Left colon (tissue), 2 donors: ENCODE measurements at places on chromosomes 16 and 17. TPM values are rescaled to one million over a fixed set of nuclear protein-coding genes. Genes with fewer than 3 reads are reported as not detected.
A peak's percentile ranks its signal among the peaks of the same experiment; 100 is the strongest.

DNA sequence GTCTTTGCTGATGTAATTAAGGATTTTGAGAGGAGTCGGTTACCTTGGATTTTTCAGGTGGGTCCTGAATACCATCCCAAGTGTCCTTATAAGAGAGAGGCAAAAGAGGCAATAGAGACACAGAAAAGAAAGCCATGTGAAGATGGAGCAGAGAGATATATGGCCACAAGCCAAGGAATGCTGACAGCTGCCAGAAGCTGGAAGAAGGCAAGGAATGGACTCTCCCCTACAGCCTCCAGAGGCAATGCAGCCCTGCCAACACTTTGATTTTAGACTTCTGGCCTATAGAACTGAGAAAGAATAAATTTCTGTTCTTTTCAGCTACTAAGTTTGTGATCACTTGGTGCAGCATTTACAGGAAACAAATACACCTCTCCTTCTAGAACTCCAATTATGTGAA is 8.2 kb upstream of the RNFT1 start:
- DNase-seq = no peak

TUBB3 gene
- 4.2 TPM for total RNA-seq

DNA sequence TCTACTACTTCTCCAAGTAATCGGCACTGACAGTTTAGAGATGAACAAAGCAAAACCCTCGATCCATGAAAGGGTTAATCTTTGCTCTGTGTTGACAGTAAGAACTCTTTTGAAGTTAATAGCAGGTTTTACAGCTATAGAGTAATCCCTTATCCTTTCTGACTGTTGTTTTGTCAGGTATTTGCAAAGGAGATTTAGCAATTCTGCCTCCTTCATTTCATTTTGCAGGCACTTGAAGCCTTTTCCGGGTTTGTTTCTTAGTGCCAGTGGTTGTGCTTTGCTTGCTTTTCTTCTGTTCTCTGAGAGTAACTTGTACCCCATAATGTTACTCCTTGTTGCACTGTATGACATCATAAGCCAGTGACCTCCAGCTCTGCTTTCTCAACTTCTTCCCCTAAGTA is 64.5 kb downstream of the TANGO6 start:
- no peak for DNase-seq

CHMP1A gene
- 154 TPM for total RNA-seq

DNA sequence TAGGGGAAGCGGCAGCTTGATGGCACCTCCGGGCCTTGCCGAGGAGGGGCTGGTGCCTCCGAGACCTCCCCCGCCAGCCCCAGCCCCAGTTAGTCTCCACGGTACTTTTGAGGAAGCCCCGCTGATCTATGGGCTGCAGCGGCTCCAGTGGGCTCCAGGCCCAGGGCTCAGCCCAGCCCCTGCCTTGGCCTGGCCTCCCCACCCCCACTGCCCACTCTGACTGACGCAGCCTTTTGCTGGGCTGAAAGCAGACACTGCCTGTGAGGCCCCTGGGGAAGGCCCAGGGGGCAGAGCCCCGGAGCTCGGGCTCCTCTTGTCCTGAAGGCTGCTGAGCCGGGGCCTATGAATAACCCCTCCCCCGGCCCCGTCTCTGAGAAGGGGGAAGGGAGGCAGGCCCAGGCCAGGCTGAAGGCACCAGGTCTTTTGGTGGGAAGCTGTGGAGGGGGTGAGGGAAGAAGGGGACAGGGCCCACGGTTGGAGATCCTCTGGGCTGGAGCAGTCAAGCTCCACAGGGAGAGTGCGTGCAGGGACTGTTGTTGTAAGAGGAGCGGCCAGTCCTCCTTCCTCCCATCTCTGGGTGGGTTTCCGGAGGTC is 7.5 kb upstream of the SMTNL2 start:
- no peak for DNase-seq

BAHCC1 gene
- 12.2 TPM for total RNA-seq

- DNase-seq = peak; percentile 75
Observed at GRCh38 chr17:44095647-44096496, 25.3 kb downstream of the G6PC3 start.

OMG gene
- total RNA-seq = 0.50 TPM

CDRT4 gene
- total RNA-seq = 6.4 TPM

KANSL1 gene
- total RNA-seq = 79.4 TPM

PNPO gene
- 26.0 TPM for total RNA-seq

NXN gene
- total RNA-seq = 3.9 TPM

DNA sequence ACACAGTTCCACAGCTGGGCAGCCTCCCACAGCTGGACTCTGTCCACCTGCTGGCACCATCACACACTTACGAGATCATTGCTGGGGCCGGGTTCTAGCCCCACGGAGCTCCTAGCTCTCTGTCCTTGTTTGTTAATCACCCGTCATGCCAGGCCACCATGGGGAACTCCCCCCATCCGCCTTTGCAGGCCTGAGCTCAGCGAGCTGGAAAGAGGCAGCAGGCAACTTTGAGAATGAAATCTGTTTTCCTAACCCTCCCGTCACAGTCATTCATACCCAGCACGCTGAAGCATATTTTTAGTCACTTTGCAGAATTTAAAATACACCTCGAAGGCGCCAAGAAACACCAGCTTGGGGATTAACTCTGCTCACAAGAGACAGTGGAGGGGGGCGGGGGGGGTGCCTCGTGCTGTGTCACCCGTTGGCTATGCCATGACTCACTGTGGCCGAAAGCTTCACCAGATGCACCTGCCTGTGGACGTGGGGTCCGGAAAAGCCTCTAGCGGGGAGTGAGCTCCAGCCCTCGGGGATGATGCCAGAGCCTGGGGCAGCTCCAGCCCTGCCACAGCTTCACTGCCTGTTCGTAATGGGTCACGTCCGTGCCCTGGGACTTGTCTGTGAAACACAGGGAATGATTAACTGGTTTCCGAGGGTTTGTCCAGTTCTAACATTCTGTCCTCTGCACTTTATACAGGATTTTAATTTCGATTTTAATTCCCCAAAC is 1.4 kb upstream of the SPNS2 start:
- no peak for DNase-seq

- DNase-seq = no peak
Observed at GRCh38 chr16:60107871-60108270, 1373.8 kb upstream of the GOT2 start.

GRCh38 chr16:60729051-60729450 is 1307.2 kb downstream of the CDH8 start:
- DNase-seq = no peak

GRCh38 chr16:49456763-49457162 is 83.2 kb downstream of the C16orf78 start:
- DNase-seq = no peak

NSRP1 gene
- total RNA-seq = 19.9 TPM

MAZ gene
- 252 TPM for total RNA-seq

DNA sequence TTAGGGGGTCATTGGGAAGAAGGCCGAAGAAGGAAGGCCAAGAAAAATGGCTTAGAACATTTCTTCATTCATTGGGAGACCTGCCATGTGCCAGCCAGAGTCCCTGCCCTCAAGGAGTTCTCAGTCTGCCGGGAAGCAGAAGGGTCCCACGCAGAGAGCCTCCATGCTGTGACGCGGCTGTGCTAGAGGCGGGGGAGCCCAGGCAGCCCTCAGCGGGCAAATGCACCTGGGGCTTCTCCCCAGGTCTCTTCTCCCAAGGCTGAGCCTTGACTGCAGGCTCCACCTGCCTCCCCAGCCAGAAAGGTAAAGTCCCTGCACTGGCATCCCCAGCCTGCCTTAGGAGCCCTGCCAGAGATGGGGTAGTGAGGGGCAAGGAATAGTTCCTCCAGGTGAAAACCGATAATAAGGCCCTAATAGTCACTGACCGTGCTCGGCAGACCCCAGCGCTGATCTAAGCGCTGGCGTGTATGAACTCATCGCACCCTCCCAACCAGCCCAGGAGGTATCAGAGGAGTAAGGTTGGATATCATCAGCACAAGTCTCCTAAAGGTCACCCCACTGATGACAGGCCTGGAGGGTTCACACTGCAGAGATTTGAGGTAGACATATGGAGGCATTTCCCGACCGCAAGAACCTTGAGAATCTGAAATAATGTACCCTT is 6.0 kb upstream of the CDR2L start:
- no peak for DNase-seq

DNA sequence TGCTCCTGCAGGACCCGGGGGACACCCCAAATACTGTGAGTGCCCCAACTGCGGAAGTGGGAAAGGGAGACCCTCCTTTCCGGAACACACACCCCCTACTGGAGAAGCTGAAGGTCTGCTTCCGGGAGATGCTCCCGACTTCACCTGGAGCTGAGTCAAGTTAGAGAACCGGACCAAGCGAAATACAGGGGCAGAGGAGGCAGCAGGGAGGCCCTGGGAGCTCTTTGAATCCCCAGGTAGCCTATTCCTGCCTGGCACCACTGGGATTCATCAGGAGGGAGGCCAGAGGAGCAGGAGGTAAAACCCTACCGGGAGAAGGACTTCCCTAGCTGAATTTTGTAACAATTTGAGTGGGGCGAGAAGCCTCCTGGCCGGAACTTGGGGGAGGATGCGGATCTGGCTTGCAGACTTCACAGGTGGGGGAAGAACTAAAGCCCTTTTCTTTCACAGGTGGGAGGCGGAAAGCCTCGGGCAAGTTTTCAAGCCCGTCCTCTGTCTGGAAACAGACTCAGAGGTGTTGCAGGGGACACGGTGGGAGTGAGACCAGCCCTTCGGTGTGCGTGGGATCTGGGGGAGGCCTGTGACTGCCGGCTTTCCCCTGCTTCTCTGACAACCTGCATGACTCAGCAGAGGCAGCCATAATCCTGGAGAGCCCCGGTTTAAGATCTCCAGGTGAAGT is 22.4 kb upstream of the TEKT1 start:
- no peak for DNase-seq

CCDC200 gene
- not detected for total RNA-seq

GRCh38 chr17:66661411-66662256 is 173.3 kb upstream of the CACNG5 start:
- DNase-seq = no peak

SLC16A6 gene
- 0.49 TPM for total RNA-seq

- DNase-seq = peak; percentile 59
Observed at GRCh38 chr17:59963738-59964481, 630 bp downstream of the RNFT1 start.

ABAT gene
- total RNA-seq = 9.2 TPM

DNA sequence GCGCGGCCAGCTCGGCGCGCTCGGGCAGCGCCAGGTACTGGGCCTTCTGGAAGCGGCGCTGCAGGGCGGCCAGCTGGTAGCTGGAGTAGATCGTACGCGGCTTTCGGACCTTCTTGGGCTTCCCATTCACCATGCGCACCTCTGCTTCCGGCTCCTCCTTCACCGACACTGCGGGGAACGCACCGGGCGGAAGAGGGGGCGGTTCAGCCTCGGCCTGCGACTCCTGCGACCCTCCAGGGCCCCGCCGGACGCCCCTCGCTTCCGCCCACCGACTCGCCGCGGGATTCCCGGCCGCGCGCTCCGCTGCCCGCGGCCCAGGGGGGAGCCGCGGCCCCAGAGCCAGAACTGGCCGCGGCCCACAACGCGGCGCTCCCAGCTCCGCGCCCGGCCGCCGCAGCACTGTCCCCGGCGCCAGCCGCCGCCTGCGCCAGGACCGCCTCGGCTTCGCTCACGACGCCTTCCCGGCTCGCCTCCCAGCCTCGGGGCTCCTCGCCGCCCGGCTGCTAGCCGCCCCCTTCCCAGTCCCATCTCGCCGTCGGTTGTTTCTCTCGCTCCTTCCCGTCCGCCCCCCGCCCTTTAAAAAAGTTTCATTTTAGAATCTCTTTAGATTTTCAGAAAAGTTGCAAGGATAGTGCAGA is 1.5 kb downstream of the DLX3 start:
- no peak for DNase-seq

DNA sequence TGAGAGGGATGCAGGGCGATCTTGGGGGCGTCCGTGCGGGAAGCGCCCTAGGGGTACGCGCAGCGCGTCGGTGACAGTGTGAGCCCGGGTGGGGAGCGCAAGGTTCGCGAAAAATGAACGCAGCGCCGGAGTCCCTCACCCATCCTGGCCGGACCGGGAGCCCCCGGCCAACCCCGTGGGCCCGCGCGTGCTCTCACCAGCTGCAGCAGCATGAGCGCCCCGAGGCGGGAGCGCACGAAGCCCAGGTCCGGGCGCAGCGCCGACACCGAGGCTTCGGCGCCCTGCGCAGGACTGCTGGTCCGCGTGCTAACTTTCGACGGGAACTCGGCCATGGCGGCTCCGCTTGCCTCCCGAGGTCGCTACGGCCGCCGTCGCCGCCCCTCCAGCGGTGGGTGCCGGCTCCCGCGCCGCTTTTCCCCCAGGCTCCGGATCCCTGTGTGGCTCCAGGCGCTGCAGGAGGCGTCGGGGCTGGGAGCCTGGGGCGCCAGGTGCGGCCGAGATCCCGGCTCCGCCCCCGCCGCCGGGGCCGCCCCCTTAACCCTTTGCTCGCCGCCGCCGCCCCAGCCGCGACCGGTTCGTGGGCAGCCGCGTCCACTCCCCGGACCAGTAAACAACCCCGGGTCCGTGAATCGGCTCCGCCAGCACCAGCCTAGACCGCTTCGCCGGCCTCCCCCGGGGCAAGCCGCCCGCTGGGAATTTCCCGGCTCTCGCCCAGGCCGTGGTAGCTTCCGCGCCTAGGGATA is at the start of gene PLLP:
Gene PLLP (minus strand): TSS at position 464 of the 743 bp plus-strand sequence. CDS start 132 bp downstream, at position 332.
- DNase-seq = peak; percentile 34

GRCh38 chr17:34146440-34147043 is 108.5 kb upstream of the CCL2 start:
- DNase-seq = peak; percentile 67
